Ovary (tissue), 10 donors: ENCODE measurements at places on chromosomes 7 and 10.

- H3K4me3 ChIP-seq, result no peak overlapping the region
- H3K27ac ChIP-seq, result no peak overlapping the region
- no peak for DNase-seq
- H3K4me1 ChIP-seq, result no peaks in the 10 kb centered on the region
- no peaks in the 10 kb centered on the region for H3K27me3 ChIP-seq
These were observed 194.4 kb downstream of the CCSER2 start for GRCh38 chr10:84522612-84523462.

DNA sequence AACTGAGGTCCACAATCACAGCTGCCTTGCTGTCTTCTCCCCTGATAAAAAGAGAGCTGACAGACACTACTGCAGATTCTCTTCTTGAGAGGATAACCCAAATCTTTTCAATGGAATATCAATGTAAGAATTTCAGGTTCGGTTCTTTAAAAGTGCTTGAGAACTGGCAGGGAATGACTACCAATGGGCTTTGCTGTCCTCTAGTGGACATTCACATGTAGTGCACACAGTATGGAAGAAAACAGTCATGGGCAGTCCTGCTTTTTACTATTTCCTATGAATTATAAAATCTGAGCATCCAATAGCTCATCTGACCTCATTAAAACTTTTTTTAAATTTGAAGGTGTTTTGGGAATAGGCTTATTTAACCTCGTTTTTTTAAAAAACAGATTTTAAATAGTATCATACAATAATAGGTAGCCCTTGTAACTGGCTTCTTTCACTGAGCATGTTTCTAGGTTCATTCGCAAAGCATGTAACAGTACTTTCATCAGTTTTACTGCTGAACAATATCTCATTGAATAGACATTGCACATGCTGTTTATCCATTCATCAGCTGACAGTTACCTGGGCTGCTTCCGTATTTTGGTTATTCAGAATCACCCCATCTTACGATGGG lies 18.3 kb downstream of the FZD9 start:
- H3K27me3 ChIP-seq, result no peaks in the 10 kb centered on the region
- H3K4me1 ChIP-seq, result peaks cover 4% of the 10 kb centered on the region
- no peak for DNase-seq

DNA sequence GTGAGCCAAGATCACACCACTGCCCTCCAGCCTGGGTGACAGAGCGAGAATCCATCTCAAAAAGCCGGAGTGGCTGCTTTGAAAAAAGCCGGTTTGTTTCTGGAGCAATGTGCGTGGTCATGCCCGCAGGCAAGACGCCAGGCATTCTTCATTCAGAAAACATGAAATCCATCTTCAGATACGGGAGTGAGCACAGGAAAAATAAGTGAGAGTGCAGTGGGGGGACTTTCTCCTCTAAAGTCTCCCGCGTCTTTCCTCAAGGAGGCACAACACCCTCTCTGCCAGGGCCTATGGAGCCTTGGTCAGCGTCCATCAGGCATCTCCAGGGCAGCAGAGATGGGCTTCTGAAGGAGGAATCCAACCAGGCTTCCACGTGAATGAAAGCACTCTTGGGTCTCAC lies 62.3 kb upstream of the DGKI start:
- DNase-seq, result peak; percentile 30
- no peaks in the 10 kb centered on the region for H3K27me3 ChIP-seq
- peaks cover 2% of the 10 kb centered on the region for H3K4me1 ChIP-seq

- no peaks in the 10 kb centered on the region for H3K36me3 ChIP-seq
- H3K4me1 ChIP-seq, result no peaks in the 10 kb centered on the region
- DNase-seq, result no peak
- H3K4me3 ChIP-seq, result no peak overlapping the region
These were observed 10.9 kb downstream of the OR9A2 start for GRCh38 chr7:143015926-143016490.

DNA sequence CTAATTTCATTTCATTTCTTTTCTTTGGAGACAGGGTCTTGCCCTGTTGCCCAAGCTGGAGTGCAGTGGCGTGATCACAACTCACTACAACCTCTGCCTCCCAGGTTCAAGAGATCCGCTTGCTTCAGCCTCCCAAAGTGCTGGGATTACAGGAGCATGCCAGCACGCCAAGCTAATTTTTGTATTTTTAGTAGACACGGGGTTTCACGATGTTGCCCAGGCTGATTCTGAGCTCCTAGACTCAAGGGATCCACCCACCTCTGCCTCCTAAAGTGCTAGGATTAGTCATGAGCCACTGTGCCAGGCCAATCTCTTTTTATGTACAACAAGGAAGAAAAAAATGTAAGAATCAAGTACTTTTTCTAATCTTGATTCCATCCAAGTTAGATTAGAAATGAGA lies 10.7 kb upstream of the KMT2E start:
- H3K36me3 ChIP-seq, result no peaks in the 10 kb centered on the region
- DNase-seq, result no peak
- peaks cover 28% of the 10 kb centered on the region for H3K4me1 ChIP-seq
- H3K4me3 ChIP-seq, result peak overlapping the region; percentile 24
- H3K27me3 ChIP-seq, result no peaks in the 10 kb centered on the region

- H3K27me3 ChIP-seq, result no peaks in the 10 kb centered on the region
- no peak overlapping the region for H3K27ac ChIP-seq
- no peaks in the 10 kb centered on the region for H3K4me1 ChIP-seq
- H3K4me3 ChIP-seq, result no peak overlapping the region
These were observed 1157.6 kb upstream of the CELF2 start for GRCh38 chr10:9860045-9860444.

DNA sequence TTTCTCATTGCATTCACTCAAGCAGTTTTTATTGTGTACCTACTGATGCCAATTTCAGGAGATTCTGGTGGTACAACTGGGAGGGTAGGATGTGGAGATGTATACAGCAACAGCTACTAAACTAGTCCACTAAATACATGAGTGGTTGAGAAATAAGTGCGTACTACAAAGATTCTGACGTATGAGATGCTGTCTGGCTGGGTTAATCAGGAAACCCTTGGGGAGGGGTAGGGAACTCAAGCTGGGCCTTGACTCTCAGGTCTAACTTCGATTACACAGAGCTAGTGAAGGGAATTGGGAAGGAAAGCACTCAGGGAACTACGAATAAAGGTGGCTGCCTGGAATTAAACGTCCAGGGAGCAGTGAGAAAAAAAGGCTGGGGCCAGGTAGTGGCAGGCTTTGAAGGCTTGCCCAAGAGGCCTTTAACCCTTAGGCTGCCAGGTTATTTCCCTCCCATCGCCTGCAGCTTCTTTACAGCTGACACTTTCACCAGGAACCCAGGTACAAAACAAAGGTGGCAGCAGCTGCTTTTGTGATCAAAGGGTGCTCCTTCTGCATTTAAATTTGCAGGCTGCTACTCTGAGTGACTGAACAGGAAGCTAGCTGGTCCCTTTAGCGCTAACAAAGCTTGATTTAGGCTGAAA lies 3.2 kb downstream of the MMS19 start:
- H3K36me3 ChIP-seq, result no peaks in the 10 kb centered on the region
- no peak overlapping the region for H3K27ac ChIP-seq
- H3K4me1 ChIP-seq, result peaks cover 5% of the 10 kb centered on the region
- no peak overlapping the region for H3K4me3 ChIP-seq

- H3K27me3 ChIP-seq, result no peaks in the 10 kb centered on the region
- no peak overlapping the region for H3K27ac ChIP-seq
- no peak for DNase-seq
- no peaks in the 10 kb centered on the region for H3K36me3 ChIP-seq
- H3K4me1 ChIP-seq, result no peaks in the 10 kb centered on the region
These were observed 690.7 kb upstream of the PCDH15 start for GRCh38 chr10:55491712-55492111.

GRCh38 chr10:68595513-68595912 lies 35.4 kb downstream of the TET1 start:
- no peak for DNase-seq
- H3K4me3 ChIP-seq, result no peak overlapping the region
- H3K4me1 ChIP-seq, result peaks cover 3% of the 10 kb centered on the region
- no peaks in the 10 kb centered on the region for H3K27me3 ChIP-seq
- no peak overlapping the region for H3K27ac ChIP-seq
- no peaks in the 10 kb centered on the region for H3K36me3 ChIP-seq

DNA sequence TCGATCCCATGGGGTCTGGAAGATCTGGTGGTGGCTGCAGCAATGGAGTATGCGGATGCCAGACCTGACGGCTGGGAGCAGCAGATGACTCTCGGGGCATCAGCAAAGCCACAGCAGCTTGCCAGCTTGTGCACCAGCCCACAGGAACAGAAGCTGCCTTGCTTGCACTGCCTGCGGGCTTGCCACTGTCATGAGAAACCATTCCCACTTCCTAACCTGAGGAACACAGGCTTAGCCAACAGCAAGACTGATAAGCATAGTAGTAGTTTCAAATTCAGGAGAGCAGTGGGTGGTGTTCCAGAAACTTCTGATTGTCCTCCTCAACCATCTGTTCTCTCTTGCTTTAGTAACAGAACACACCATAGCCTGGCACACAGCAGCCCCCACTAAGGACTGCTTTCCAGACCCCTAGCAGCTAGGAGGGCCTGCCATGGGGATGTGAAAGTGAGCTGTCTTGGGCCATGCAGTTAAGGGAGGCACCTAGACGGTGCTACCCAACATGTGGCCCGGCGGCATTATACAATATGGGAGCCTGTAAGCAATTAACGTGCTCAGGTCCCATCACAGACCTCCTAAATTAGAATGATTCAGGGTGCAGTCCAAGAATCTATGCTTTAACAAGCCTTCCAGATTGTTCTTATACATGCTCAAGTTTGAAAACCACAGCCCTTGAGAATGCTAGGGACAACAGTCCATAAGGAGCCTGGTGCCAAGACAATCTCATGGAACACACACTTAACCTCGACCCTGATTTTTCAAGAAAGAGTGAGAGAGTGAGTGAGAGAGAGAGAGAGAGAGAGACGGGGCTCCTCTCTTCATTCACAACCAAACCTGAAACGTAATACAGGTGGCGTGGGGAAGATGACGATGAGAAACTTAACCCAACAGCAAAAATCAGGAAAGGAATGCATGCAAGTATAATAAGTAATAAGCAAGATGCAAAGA lies 7.1 kb downstream of the ANXA11 start:
- H3K27me3 ChIP-seq, result no peaks in the 10 kb centered on the region
- H3K4me1 ChIP-seq, result peaks cover 22% of the 10 kb centered on the region
- DNase-seq, result no peak
- H3K4me3 ChIP-seq, result no peak overlapping the region
- no peaks in the 10 kb centered on the region for H3K36me3 ChIP-seq
- H3K27ac ChIP-seq, result no peak overlapping the region

GRCh38 chr10:102354451-102354850 lies 41.1 kb upstream of the NFKB2 start:
- H3K4me1 ChIP-seq, result no peaks in the 10 kb centered on the region
- no peak overlapping the region for H3K27ac ChIP-seq
- DNase-seq, result no peak

- H3K36me3 ChIP-seq, result no peaks in the 10 kb centered on the region
- no peak overlapping the region for H3K27ac ChIP-seq
- H3K4me3 ChIP-seq, result no peak overlapping the region
These were observed 330.1 kb upstream of the LRGUK start for GRCh38 chr7:133796782-133797745.

DNA sequence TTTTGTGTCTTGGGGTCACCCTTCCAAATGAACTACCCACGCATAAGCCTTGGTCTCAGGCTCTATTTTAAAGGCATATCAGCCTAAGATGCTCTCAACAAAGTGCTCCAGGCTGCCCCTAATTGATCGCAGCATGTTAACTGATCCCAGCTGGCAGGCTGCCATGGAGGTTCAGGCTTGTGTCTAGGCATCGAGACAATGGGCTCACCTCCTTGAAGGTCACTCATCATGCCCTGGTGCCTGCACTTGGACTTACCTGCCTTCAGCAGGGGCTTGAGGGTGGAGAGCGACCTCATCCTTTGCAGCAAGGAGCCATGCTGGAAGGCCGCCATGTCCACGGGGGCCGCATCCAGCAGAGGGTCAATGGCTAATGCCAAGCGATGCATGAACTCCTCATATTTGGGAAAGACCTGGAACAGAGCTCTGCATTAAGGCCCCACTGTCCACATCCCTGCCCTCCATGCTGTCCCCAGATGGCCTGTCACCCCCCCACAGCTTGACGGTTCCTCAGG lies 17.8 kb downstream of the PYROXD2 start:
- no peaks in the 10 kb centered on the region for H3K4me1 ChIP-seq
- DNase-seq, result no peak
- no peaks in the 10 kb centered on the region for H3K36me3 ChIP-seq
- H3K27me3 ChIP-seq, result no peaks in the 10 kb centered on the region

DNA sequence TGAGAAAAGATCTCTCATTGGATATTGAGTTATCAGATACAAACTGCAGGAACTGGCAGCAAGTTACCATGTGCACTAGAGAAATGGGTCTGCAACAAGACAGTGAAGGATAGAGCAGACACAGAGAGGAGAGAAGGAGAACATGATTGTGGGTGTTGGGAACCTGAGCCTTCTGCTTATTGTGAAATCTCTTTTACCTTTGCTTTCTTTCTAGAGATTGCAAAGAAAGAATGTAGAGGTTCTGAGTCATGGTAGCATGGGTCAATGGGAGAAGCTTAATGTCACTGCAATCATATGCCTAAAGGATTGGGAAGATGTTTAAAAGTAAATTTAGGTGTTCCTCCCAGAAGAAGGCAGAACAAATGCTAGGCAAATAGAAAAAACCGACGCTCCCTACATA lies 821.4 kb downstream of the CCSER2 start:
- H3K4me1 ChIP-seq, result no peaks in the 10 kb centered on the region
- no peak for DNase-seq
- H3K4me3 ChIP-seq, result no peak overlapping the region
- no peaks in the 10 kb centered on the region for H3K36me3 ChIP-seq

DNA sequence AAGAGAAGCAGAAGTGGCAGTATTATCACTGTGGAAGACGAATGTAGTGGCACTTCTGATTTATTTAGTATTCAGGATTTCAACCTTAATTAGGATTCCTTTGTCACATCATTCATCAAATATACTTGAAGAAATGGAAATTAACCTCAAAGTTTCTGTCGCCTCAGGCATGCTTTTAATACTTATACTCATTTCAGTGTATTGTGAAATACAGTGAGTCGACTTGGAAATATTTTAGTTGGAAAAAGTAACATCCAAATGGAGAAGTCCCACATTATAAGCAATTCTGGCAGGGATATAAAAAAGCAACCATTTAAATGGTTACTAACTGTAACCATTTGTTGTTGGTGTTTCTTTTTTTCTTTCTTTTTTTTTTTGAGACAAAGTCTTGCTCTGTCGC lies 648.8 kb downstream of the ARL4A start:
- no peaks in the 10 kb centered on the region for H3K36me3 ChIP-seq
- no peak overlapping the region for H3K4me3 ChIP-seq
- no peak overlapping the region for H3K27ac ChIP-seq
- no peaks in the 10 kb centered on the region for H3K4me1 ChIP-seq

- no peak overlapping the region for H3K27ac ChIP-seq
- H3K36me3 ChIP-seq, result no peaks in the 10 kb centered on the region
- no peaks in the 10 kb centered on the region for H3K4me1 ChIP-seq
- DNase-seq, result no peak
- no peak overlapping the region for H3K4me3 ChIP-seq
- H3K27me3 ChIP-seq, result no peaks in the 10 kb centered on the region
These were observed 209.3 kb upstream of the TBX20 start for GRCh38 chr7:35463176-35463700.

GRCh38 chr7:7970531-7971307 lies 2.1 kb downstream of the GLCCI1 start:
- no peak for DNase-seq
- H3K4me1 ChIP-seq, result no peaks in the 10 kb centered on the region
- peak overlapping the region; percentile 68 for H3K4me3 ChIP-seq
- H3K36me3 ChIP-seq, result no peaks in the 10 kb centered on the region

- no peaks in the 10 kb centered on the region for H3K27me3 ChIP-seq
- no peaks in the 10 kb centered on the region for H3K4me1 ChIP-seq
- no peak for DNase-seq
These were observed 358.8 kb downstream of the LRRTM3 start for GRCh38 chr10:67284589-67284988.

- no peak overlapping the region for H3K27ac ChIP-seq
- no peak for DNase-seq
- no peaks in the 10 kb centered on the region for H3K36me3 ChIP-seq
- H3K27me3 ChIP-seq, result no peaks in the 10 kb centered on the region
- H3K4me3 ChIP-seq, result no peak overlapping the region
- no peaks in the 10 kb centered on the region for H3K4me1 ChIP-seq
These were observed 22.5 kb downstream of the ARL4A start for GRCh38 chr7:12709726-12710502.
